Stimulated activated CD4-positive, alpha-beta T cell treated with anti-CD3 and anti-CD28 coated beads, TNF-alpha, amount 100 ng/mL, for 1 hour (primary cell): ENCODE measurements at places on chromosomes 2 and 18.

DNA sequence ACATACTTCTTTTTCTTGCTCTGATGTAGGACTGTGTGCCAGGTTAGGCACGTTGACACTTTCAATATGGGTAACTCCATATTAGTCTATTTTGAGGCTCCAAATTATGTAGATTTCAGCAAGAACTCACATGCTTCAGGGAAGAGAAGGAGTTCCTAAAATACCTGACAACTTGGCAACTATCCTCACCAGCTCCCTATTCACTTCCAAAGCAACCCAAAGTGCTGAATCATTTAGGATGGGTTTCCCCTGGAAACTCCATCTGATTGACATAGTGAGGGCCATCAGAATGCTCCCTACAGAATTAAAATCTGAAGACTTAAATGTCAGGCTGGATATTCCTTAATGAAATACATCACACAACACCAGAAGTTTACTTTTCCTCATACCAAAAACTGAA is 32.5 kb upstream of the NFU1 start:
- DNase-seq, result no peak

- DNase-seq, result no peak
Measured at GRCh38 chr2:226772389-226773179, 27.0 kb downstream of the IRS1 start.

- DNase-seq, result no peak
Measured at GRCh38 chr2:24412812-24413211, 52.5 kb upstream of the ITSN2 start.

DNA sequence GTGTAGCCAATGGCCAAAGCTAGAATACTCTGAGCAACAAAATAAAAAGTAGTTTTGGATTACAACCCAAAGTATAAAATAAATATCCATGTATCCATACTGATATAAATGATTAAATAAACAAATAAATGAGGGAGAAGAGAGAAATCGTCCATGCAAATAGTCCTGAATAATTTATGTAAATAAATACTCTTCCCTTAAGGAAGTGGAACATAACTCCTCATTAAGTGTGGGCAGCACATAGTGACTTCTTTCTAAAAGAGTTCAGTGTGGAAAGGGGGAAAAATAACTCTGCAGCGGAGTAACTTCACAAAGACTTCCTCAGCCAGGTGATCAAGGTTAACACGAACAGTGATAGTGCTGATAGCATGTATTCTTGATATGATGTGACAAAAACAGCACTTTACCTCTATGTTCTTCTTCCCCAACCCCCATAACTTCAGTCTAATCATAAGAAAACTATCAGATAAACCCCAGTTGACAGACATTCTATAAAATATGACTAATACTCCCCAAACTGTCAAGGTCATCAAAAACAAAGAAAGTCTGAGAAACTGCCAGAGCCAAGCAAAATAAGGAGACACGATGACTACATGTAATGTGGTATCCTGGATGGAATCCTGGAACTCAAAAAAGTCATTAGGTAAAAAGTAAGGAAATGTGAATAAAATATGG is 30.7 kb downstream of the METTL8 start:
- no peak for DNase-seq

DNA sequence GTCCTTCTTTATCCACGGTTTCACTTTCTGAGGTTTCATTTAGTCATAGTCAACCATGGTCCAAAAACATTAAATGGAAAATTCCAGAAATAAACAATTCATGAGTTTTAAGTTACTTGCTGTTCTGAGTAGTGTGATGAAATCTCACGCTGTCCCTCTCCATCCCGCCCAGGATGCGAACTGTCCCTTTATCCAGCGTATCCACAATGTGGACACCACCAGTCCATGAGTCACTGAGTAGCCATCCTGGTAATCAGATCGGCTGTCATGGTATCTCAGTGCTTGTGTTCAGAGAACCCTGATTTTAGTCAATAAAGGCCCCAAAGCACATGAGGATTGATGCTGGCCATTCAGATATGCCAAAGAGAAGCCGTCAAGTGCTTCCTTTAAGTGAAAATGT is 3.7 kb downstream of the SP140L start:
- no peak for DNase-seq

GRCh38 chr18:1797235-1797634 is 774.1 kb downstream of the METTL4 start:
- DNase-seq, result no peak

DNA sequence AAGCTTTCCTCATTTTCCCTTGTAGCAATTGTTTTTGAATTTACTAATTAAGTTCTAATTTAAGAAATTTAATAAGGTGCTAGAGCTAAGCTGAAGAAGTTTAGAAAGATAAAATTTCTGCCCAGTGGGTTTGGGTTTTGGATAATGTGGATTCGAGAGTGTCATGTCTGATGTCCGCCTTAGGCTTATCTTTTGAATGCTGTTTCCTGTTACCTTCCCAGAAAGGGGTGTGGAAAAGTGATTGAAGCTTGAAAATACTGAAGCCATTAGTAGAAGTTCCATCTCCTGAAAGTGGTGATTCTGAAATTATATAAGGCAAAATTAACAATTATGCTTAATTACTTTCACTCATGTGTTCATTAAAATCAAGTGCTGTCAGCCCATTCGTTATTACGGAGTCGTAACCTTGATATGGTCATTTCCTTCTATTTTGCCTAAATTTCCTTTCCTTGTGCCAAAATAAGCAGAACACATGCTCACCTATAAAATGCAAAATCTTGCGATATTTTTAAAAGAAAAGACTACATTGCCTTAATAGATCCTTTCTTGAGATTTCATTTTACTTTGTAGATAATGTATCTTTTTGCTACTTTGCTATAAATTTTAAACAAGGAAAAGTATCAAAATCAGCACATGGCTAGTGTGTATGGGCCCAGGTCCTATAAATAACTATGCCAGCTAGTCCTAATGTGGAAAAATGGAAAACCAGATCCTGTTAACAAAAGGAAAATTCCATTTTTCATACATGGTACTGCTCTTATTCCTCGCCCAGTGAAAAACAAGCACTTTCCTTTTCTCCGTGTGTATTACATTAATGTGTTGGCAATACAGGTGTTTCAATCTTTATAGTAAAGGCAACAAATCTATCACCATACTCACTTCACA is 97.3 kb downstream of the ICOS start:
- DNase-seq, result no peak

GRCh38 chr2:45394216-45394615 is 216.9 kb downstream of the SRBD1 start:
- DNase-seq, result no peak

GRCh38 chr18:63881851-63882250 is 5.7 kb upstream of the SERPINB2 start:
- no peak for DNase-seq

DNA sequence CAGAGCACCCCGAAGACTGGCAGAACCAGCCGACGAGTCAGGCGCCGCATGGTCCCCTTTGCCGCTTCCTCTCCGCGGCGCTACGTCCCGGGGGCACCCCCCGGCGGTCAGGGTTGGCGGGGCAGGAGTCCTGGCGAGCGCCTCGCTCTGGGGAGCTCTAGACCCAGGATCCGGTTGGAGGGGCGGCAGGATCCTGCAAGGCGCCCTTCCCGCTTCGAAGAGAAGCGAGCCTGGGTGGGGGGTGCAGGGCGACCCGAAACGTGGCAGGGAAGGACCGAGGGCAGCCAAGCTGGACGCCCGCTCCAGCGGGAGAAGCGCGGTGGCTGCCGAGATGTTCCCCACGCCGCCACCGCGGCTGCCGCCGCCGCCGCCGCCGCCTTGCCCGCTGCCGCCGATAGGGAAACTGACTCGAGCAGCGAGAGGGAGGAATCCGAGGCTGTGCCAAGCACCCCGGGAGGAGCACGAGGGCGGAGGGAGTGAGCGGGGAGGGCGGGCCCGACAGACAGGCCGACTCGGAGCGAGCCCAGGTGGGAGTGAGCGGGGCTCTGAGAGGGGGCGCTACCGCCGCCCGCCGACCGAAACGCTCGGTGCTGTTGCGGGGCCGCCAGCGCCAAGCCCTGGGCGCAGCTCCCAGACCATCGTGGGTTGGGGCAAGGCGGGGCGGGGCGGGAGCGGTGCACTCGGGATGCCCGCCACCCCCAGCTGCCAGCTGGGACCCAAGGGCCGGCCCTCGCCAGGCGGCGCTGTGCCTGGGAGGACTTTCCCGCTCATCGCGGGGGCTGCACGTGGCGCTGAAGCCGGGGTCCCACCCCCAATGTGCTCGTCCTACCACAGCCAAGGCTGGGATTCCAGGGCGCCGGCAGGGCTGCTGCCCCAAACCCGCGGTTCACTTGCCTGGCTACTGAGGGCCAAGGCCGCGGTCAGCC is at the start of gene GALNT14:
Gene GALNT14 (minus strand): TSS at position 404 of the 926 bp plus-strand sequence. CDS start 354 bp downstream, at position 50.
- no peak for DNase-seq

DNA sequence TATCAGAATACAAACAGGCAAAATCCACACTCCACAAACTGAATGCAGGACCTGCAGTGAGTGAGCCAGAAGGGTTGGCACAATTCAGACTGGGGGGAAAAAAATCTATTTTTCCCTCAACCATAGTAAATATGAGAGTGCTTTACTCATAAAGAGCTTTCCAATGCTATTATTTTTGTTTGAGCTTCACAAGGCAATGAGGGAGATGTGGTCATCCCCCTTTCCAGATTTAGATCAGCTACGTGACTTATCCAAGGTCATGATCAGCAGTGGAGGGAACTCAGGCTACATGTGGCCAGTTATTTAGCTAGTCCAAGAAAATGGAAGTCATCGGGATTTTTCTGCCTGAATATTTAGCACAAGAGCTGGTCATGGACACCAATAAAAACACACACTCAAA is 120.4 kb upstream of the KLF7 start:
- no peak for DNase-seq

GRCh38 chr18:43662657-43663056 is 385.4 kb upstream of the SYT4 start:
- DNase-seq, result no peak

- DNase-seq, result no peak
Measured at GRCh38 chr18:42654556-42654955, 460.9 kb downstream of the RIT2 start.

- DNase-seq, result no peak
Measured at GRCh38 chr2:5660591-5660990, 31.6 kb upstream of the SOX11 start.

GRCh38 chr18:60503199-60503598 is 130.6 kb upstream of the MC4R start:
- no peak for DNase-seq

DNA sequence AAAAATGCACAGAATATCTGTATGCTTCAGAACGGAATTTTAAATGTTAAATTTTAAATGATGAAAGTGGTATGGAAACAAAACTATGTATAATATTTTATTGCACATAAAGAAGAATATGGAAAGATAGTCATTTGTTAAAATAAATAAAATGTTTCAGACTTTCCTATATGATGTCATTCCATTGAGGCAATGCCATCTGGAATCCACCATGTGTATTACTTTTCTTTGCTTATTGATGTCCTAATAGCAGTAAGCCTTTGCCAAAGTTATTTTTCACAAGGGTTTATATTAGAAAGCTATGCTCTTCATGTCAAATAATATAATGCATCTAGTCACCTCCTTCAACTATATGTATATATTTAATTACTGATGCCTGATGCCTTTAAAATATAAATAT is 601.6 kb upstream of the PKDCC start:
- DNase-seq, result no peak

GRCh38 chr2:120692691-120693090 is 43.0 kb upstream of the GLI2 start:
- no peak for DNase-seq

GRCh38 chr2:24579053-24579803 is 88.2 kb downstream of the NCOA1 start:
- DNase-seq, result no peak

- no peak for DNase-seq
Measured at GRCh38 chr2:88199912-88200682, 30.0 kb downstream of the THNSL2 start.

DNA sequence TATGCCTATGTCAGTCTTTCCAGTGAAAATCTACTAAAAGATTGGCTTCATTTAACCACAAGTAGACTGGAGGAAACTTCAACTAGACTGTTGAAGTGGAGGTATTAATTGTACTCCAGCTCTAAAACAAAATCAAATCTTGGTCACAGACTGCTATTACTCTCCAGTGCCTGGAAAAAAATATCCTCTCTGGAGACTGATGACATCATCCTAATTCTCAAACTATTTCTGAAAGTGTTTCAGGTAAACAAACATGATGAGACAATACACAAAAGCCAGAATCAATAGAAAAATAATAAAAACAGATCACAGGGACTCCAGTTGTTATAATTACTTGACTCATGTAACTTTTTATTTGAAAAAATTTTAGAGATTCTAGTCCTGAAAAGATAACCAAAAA is 87.7 kb upstream of the MYO3B start:
- no peak for DNase-seq

DNA sequence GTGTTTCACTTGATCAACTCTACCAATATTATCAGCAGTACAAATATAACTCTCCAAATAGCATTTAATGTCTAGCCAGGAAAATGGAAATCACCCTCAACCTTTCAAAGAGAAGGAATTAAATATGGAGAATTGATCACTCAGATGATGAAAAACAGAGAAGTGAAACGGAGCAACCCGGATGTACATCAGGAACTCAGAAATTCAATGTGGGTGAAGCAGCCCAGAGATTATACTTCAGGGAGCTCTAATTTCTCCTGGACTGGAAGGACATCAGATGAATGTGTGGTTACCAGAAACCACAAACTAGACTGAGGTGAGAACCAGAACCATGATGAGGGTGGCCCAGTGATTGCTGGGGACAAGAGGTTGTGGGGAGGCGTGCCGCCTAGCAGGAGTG is 35.5 kb upstream of the COBLL1 start:
- no peak for DNase-seq

DNA sequence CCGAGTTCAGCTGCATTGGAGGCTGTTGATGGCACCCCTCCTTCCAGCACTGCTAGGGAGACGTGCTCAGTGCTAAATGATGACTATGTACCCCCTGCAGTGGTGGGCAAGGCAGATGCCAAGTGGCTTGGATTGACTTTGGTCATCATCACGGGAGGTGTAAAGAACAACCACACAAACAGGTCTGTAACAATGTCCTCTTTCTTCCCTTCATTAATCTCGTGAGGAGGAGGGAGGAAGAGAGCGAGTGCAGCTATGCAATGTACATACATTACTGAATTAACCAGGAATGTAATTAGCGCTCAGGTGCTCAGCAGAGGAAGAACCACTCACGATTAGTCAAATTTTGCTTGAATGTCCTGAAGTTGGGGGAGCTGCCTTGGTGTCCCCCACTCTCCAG is 173.9 kb upstream of the SKOR2 start:
- no peak for DNase-seq

DNA sequence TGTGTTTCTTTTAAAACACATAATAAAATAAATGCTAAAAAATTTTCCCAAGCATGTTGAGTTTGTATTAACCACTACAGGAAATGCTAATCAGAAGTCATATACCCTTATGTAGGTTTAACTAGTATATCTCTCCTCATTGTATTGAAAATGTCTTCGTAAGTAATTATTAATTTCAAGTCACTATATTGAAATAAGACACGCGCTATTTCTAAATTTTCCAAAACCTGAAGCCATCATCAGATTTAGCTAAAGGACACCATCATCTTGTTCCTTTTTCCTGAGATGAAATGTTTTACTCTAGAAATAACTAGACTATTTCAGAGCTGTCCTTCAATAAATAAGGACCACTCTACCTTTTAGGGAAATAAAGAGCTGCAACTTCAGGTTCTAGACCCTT is 78.9 kb downstream of the LPIN2 start:
- no peak for DNase-seq
